ENCODE measurements at places on chromosomes 11 and 22. TPM values are rescaled to one million over a fixed set of nuclear protein-coding genes. Genes with fewer than 3 reads are reported as not detected.
A peak's percentile ranks its signal among the peaks of the same experiment; 100 is the strongest.

DNA sequence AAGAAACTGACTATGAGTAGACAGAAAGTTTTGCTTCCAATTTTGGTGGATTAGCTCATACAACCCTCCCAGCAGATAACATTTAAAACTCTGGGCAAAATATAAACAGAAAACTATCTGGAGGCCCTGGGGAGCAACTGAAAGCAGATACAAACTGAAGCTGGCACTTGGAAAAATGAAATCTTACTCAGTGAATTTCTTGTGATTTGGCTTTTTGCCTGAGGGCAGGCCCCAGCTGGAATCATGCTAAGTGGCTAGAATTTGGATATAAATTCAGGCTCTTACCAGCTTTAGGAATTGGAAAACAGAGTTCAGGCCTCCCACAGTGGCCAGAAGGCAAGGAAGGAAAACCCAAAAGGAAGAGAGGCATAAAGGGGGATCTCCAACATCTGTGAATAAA lies 85.8 kb downstream of the EFCAB6 start:
- H3K27me3 ChIP-seq: no peaks in the 10 kb centered on the region
- DNase-seq: no peak
- H3K4me1 ChIP-seq: peaks cover 5% of the 10 kb centered on the region
- no peaks in the 10 kb centered on the region for H3K36me3 ChIP-seq
- H3K27ac ChIP-seq: no peak overlapping the region
- no peak overlapping the region for H3K4me3 ChIP-seq

DNA sequence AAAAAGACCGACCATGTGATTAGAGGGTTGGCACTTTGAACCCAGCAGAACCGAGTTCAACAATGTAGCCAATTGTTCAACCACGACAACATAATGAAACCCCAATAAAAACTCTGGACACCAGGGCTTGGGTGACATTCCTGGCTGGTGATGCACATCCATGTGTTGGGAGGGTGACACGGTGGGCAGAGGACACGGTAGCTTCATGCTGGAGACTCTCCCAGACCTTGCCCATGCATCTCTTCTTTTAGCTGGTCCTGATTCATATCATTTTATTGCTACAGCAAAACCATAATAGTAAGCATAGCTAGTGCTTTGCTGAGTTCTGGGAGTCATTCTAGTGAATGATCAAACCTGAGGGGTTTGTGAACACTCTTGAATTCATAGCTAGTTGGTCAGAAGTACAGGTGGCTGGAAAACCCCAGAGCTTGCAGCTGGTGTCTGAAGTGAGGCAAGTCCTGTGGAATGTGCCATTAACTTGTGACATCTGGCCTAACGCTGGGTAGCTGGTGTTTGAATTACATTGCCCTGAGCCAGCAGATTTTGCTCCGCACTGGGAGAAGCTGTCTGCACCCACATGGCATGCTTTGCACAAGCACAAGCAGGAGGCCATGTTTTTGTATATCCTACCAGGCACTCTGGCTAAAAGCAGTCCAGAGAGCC lies 14.0 kb downstream of the RPUSD4 start:
- H3K4me1 ChIP-seq: no peaks in the 10 kb centered on the region
- no peak for DNase-seq
- no peak overlapping the region for H3K27ac ChIP-seq
- peaks cover 18% of the 10 kb centered on the region for H3K36me3 ChIP-seq
- H3K27me3 ChIP-seq: no peaks in the 10 kb centered on the region

- no peak for DNase-seq
- peaks cover 29% of the 10 kb centered on the region for H3K4me1 ChIP-seq
- H3K27me3 ChIP-seq: no peaks in the 10 kb centered on the region
These were observed 45.6 kb downstream of the TRMU start for GRCh38 chr22:46381142-46381541.

DNA sequence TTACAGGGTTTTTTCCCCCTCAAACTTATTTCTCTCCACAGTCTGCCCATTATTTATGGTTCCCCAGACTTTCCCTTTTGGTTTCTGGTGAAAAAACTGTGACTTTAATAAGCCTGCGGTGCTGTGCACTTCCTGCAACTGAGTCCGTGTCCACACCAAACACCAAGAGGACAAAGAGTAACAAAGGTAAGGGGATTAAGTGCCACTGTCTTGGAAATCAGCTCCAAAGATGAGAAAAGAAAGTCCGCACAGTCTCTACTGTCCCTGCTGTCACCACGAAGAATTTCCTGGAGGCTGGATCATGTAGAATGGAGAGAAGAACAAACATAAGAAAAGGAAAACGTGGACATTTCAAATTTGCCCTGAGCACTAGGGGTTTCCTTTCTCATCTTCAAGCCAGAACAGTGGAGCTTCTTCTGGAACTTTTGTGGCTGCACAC lies 17.9 kb upstream of the PRAME start:
- H3K27ac ChIP-seq: no peak overlapping the region
- H3K4me1 ChIP-seq: no peaks in the 10 kb centered on the region
- H3K4me3 ChIP-seq: no peak overlapping the region
- DNase-seq: no peak
- no peaks in the 10 kb centered on the region for H3K36me3 ChIP-seq

DNA sequence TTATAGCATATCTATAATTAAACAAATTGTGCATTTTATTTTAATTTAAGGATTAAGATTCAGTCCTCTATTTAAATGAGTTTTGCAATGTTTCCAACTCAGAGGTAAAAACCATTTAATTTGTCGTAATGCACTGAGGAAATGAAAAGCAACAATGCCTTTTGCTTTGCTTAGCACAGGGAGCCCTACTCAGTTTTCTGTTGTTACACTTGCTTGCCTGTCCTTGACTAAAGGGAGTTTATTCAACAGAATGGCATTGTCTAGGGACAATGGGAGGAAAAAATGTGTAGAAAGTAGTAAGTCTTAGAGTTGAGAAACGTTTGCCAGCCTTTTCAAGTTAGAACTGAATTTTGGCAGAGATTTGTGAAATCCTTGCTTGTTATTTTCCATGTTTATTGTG lies 734.2 kb upstream of the ANO3 start:
- DNase-seq: no peak
- H3K4me1 ChIP-seq: no peaks in the 10 kb centered on the region
- H3K27ac ChIP-seq: no peak overlapping the region
- no peak overlapping the region for H3K4me3 ChIP-seq

The MIAT gene
- total RNA-seq: 4.5 TPM

- no peak overlapping the region for H3K4me3 ChIP-seq
- peak overlapping the region; percentile 22 for H3K27ac ChIP-seq
- DNase-seq: no peak
- no peaks in the 10 kb centered on the region for H3K36me3 ChIP-seq
These were observed 41.2 kb upstream of the MICAL2 start for GRCh38 chr11:12069066-12069676.

GRCh38 chr11:3824714-3825472 lies 15.9 kb downstream of the RHOG start:
- DNase-seq: peak; percentile 74
- H3K27me3 ChIP-seq: no peaks in the 10 kb centered on the region
- peaks cover 12% of the 10 kb centered on the region for H3K36me3 ChIP-seq
- no peak overlapping the region for H3K4me3 ChIP-seq
- no peak overlapping the region for H3K27ac ChIP-seq

DNA sequence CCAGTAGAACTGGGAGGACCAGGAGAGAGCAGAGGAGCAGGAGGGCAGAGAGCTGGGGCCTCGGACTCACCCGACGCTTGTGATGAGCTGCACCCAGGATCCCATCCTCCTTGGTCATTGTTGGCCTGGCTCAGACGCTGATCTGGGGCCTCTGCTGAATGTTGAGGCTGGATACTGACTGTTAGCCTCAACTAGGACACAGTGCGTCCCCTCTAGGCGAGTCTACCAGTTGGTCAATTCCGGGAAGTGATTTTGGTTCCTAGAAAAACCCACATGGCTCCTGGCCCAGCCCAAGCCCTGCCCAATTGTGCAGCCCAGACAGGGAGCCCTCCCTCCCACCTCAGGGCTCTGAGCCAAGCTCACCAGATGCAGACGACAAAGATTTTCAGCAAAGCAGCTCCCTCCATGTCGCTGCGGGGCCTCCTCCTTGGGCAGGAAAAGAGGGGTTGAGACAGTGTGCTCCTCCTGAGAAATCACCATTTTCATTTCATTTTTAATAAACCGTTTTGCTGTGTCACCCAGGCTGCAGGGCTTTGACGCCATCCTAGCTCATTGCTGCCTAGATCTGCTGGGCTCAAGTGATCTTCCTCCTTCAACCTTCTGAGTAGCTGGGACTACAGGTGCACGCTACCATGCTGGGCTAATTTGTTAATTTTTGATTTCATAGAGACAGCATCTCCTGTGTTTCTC lies at the start of gene APOL4:
APOL4 (minus strand) TSS at position 180 of the 690 bp plus-strand sequence; CDS start at position 105, 75 bp downstream.
- H3K4me1 ChIP-seq: peaks cover 21% of the 10 kb centered on the region
- no peak within 1 kb of the TSS for H3K4me3 ChIP-seq

GRCh38 chr11:22497474-22497873 lies 128.1 kb downstream of the FANCF start:
- no peaks in the 10 kb centered on the region for H3K4me1 ChIP-seq
- H3K27me3 ChIP-seq: no peaks in the 10 kb centered on the region
- no peak overlapping the region for H3K27ac ChIP-seq
- H3K36me3 ChIP-seq: no peaks in the 10 kb centered on the region
- DNase-seq: no peak

- no peak overlapping the region for H3K4me3 ChIP-seq
- DNase-seq: no peak
- no peaks in the 10 kb centered on the region for H3K36me3 ChIP-seq
These were observed 7.1 kb upstream of the MYBPC3 start for GRCh38 chr11:47359586-47359985.

GRCh38 chr11:2260491-2261364 lies 9.7 kb downstream of the ASCL2 start:
- DNase-seq: no peak
- no peaks in the 10 kb centered on the region for H3K4me1 ChIP-seq
- H3K27me3 ChIP-seq: no peaks in the 10 kb centered on the region
- H3K4me3 ChIP-seq: no peak overlapping the region
- no peaks in the 10 kb centered on the region for H3K36me3 ChIP-seq

- no peak for DNase-seq
- no peak overlapping the region for H3K4me3 ChIP-seq
- H3K27me3 ChIP-seq: peaks cover 7% of the 10 kb centered on the region
- H3K36me3 ChIP-seq: no peaks in the 10 kb centered on the region
These were observed 94.8 kb upstream of the AMOTL1 start for GRCh38 chr11:94673386-94673785.

DNA sequence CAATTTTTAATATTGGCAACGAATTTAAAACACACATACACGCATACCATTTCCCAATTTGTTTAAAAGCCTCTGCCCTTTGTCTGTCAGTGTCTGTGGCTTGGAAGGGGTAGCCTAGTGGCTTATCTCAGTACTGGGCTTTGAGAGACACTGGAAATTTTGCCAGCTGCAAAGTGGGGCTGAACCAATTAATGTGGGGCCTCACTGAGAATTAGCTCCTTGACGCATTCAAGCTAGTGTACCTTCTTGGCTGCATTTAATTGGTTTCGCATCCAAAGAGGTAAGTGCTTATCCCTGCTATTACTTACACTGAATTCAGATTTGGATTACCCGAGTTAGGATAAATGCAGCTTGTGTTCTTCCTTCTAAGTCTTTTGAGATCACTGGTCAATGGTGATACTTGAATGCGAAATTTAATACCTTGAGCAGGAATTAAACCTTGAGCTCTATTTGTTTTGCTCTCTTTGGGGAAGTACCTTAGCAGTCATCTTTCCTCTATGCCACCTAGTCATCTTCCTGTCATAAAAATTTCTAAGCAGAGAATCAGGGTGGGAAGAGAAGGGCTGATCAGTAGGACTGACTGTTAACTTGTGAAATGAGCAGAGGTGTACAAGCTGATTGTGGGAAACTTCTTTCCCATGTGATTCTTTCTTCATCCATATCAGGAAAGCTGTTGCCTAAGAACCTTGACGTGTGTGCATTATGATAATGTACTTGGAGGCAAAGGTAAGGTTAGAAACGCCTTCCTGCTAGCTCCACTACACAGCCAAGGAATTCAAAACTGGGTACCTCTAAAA lies 187.7 kb upstream of the E2F8 start:
- no peak overlapping the region for H3K27ac ChIP-seq
- peaks cover 15% of the 10 kb centered on the region for H3K27me3 ChIP-seq
- no peak for DNase-seq
- H3K4me3 ChIP-seq: no peak overlapping the region
- no peaks in the 10 kb centered on the region for H3K36me3 ChIP-seq

The NXPE4 gene
- total RNA-seq: 255 TPM

The TTLL12 gene
- total RNA-seq: 88.1 TPM

DNA sequence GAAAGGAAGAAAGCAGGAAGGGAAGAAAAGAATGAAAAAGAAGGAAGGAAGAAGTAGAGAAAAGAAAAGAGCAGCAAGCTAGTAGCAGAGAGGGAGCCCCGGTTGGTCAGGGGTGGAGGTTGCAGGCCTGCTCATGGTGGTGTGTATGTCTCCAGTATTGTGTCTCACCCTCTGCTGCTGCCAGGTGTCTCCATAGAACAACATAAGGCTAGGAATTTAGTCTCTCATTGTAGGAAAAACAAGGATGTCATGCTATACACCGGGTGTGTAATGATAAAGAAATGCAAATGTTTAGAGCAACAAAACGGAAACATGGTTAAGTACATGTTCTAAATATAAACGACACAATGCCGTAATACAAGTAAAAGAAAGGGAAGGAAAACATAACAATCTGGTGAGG lies 342.5 kb downstream of the NTM start:
- no peaks in the 10 kb centered on the region for H3K36me3 ChIP-seq
- H3K27ac ChIP-seq: no peak overlapping the region
- H3K4me3 ChIP-seq: no peak overlapping the region
- H3K4me1 ChIP-seq: no peaks in the 10 kb centered on the region
- H3K27me3 ChIP-seq: no peaks in the 10 kb centered on the region
- DNase-seq: no peak

The OR51B2 gene
- total RNA-seq: not detected
